Activated T-helper 2 cell treated with anti-CD3 and anti-CD28 coated beads, Interferon-gamma antibody, Interleukin-2, Interleukin-4, amounts not matched to agents 10 μg/mL and 5 μg/mL and 100 μg/mL, durations not matched to agents 14 hours and 24 hours and 36 hours (primary cell): ENCODE measurements at places on chromosomes 2 and 18. TPM values are rescaled to one million over a fixed set of nuclear protein-coding genes. Genes with fewer than 3 reads are reported as not detected.

DNA sequence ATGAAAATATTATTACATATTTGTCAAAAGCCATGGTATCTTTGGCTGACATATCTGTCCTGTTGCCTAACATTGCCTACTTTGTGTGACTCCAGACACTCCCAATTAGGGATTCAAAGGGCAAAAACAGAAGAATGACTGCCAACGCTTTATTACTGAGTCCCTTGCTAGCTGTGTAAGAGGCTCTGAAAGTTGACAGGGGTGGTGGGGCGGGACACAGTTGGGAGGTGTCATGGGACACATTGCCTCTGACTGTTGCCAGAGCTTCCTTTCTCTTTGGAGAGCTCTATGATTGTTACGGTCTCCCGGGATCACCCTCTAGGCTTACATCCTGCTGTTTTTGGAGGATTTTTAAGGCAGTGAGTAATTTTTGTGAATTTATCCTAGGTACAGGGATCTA, 249.6 kb upstream of the ACVR2A start:
- H3K36me3 ChIP-seq, result no peaks in the 10 kb centered on the region
- DNase-seq, result no peak
- H3K27ac ChIP-seq, result no peak overlapping the region

- H3K4me1 ChIP-seq, result no peaks in the 10 kb centered on the region
- DNase-seq, result no peak
- H3K27ac ChIP-seq, result no peak overlapping the region
- no peak overlapping the region for H3K4me3 ChIP-seq
- no peaks in the 10 kb centered on the region for H3K27me3 ChIP-seq
Measured at GRCh38 chr18:28808373-28808772, 631.4 kb upstream of the CDH2 start.

DNA sequence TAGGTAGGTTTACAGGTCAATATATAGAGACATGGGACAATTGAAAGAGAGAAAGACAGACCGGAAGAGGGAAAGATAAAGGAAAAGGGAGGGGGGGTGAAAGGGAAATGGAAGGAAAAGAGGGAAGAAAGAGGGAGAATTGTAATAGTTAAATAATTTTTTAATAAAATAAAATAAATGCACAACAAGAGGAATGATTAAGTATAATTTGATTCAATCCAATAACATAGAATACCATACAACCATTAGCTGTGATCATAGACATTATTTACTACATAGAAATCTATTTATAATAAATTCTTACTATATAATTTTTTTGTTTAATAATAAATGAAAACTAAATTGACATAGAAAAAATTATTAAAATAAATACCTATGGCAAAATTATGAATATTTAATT, 330.7 kb downstream of the NR4A2 start:
- H3K4me3 ChIP-seq, result no peak overlapping the region
- no peak overlapping the region for H3K27ac ChIP-seq
- no peaks in the 10 kb centered on the region for H3K27me3 ChIP-seq
- H3K36me3 ChIP-seq, result no peaks in the 10 kb centered on the region
- H3K4me1 ChIP-seq, result no peaks in the 10 kb centered on the region

- peaks cover 69% of the 10 kb centered on the region for H3K36me3 ChIP-seq
- H3K4me1 ChIP-seq, result no peaks in the 10 kb centered on the region
- H3K4me3 ChIP-seq, result no peak overlapping the region
- no peaks in the 10 kb centered on the region for H3K27me3 ChIP-seq
- no peak overlapping the region for H3K27ac ChIP-seq
Measured at GRCh38 chr2:15634846-15635490, 43.3 kb downstream of the DDX1 start.

GRCh38 chr2:219182331-219183150, 4.5 kb downstream of the RETREG2 start:
- H3K4me1 ChIP-seq, result peaks cover 22% of the 10 kb centered on the region
- no peaks in the 10 kb centered on the region for H3K27me3 ChIP-seq
- no peak overlapping the region for H3K4me3 ChIP-seq
- H3K36me3 ChIP-seq, result peaks cover 51% of the 10 kb centered on the region

- DNase-seq, result no peak
- no peak within 1 kb of the TSS for H3K4me3 ChIP-seq
- peaks cover 4% of the 10 kb centered on the region for H3K4me1 ChIP-seq
- peaks cover 77% of the 10 kb centered on the region for H3K27me3 ChIP-seq
Measured at GRCh38 chr2:176122683-176123410, at the start of gene HOXD9. Gene HOXD9 (plus strand): TSS chr2:176122719. CDS start chr2:176122769, 50 bp downstream.

- H3K27me3 ChIP-seq, result no peaks in the 10 kb centered on the region
- peaks cover 4% of the 10 kb centered on the region for H3K4me1 ChIP-seq
- H3K36me3 ChIP-seq, result peaks cover 4% of the 10 kb centered on the region
- no peak overlapping the region for H3K4me3 ChIP-seq
Measured at GRCh38 chr2:231720292-231720986, 12.1 kb downstream of the PTMA start.

DNA sequence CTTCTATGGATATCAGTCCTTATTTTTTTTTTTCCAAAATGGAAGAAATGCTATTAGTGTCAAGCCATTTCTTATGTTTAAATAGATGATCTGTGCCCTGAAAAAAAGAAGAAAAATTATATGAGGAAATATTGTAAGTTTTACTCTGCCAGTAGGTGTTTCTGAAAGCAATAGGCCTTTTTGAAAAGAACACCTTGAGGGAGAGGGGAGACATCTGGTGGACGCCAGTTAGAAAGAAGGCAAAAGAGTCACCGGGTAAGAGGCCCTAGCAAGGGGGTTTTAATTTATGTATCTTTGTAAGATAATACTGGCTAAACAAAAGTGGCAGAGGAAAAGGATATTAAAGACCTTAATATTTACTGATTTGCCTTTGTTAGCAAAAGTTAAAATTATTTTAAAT, 56.1 kb downstream of the DYNAP start:
- no peak overlapping the region for H3K4me3 ChIP-seq
- no peak overlapping the region for H3K27ac ChIP-seq
- no peaks in the 10 kb centered on the region for H3K36me3 ChIP-seq
- H3K27me3 ChIP-seq, result peaks cover 8% of the 10 kb centered on the region
- no peaks in the 10 kb centered on the region for H3K4me1 ChIP-seq

DNA sequence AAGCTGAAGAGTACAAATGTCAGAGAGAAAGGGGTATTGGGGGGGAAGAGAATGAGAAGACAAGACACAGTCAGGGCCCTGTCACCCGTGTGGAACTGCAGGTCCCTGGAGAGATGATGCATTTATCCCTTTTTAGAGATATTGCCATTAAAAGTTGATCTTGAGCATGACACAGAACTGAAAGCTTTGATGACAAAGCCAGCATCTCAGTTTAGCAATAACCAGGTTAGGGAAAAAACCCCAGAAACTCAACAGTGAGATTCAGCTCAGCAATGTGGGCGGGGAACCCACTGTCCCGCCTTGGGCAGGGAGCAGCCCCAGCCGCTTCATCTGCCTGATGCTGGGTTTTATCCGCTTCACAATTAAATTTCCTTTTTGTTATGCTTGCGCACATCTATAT, 181.1 kb downstream of the NEDD4L start:
- no peak overlapping the region for H3K4me3 ChIP-seq
- no peak for DNase-seq
- H3K27ac ChIP-seq, result no peak overlapping the region
- H3K27me3 ChIP-seq, result peaks cover 4% of the 10 kb centered on the region

DNA sequence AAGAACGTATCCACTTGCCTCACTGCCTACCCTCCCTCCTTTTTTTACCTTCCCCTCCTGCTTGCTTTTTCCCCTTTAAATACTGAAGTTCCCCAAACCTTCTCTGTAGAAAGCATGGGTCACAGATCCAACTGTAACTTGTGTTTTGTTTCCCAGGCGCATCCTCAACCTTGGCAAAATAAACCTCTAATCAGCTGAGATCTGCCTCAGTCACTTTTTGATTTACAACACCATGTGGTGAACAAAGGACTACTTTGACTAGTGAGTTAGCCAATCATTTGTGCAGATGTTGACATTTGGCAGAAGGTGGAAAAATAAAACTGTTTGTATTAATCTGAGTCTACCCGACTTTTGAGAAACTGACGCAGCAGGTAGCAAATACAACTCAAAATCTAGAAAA, 23.3 kb upstream of the MCM6 start:
- no peak overlapping the region for H3K27ac ChIP-seq
- no peaks in the 10 kb centered on the region for H3K4me1 ChIP-seq
- H3K4me3 ChIP-seq, result no peak overlapping the region
- no peak for DNase-seq
- H3K36me3 ChIP-seq, result peaks cover 35% of the 10 kb centered on the region

DNA sequence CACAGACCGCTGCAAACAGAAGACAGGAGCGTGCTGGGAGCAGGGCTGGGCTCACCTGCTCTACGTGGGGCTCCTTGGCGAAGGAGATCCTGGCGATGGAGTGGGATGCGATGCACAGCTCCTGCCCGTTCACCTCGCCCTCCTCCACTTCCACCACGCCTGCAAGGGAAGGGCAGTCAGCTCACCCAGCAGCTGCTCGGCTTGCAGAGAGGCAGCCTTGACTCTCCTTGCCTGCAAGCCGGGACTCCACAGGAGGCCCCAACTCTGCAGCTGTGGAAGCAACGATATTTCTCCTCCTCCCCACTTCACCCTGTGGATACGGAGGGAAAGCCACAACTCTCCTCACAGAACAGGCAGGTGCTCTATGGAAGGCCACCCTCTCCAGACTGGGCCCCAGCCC, 35.1 kb downstream of the THAP4 start:
- no peak overlapping the region for H3K4me3 ChIP-seq
- peaks cover 50% of the 10 kb centered on the region for H3K36me3 ChIP-seq
- no peaks in the 10 kb centered on the region for H3K27me3 ChIP-seq
- DNase-seq, result no peak
- H3K4me1 ChIP-seq, result no peaks in the 10 kb centered on the region

DNA sequence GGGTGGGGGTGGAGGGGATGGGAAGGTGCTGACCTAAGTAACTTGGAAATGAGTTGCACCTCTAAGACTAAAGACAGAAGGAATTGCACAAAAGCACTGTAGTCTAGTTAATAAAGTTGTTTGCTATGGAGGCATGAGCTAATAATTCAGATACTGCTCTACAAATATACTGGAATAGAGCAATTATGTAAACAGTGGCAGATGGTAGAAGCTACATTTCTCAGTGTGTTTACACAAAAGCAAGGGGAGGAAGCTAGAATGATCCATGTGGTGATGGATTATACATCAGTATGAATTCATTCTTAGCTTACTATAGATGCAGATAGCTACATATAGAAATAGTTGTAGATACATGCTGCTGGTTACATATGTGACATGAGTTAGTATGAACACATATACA, 27.6 kb upstream of the UBE2F start:
- peaks cover 42% of the 10 kb centered on the region for H3K4me1 ChIP-seq
- DNase-seq, result no peak
- H3K36me3 ChIP-seq, result peaks cover 15% of the 10 kb centered on the region
- no peaks in the 10 kb centered on the region for H3K27me3 ChIP-seq

- H3K27me3 ChIP-seq, result peaks cover 45% of the 10 kb centered on the region
- DNase-seq, result no peak
- peak overlapping the region; percentile 14 for H3K4me3 ChIP-seq
- H3K36me3 ChIP-seq, result no peaks in the 10 kb centered on the region
- peak overlapping the region; percentile 12 for H3K27ac ChIP-seq
Measured at GRCh38 chr2:230907361-230908091, 17.5 kb downstream of the GPR55 start.

GRCh38 chr2:18381386-18381785, 179.1 kb downstream of the RDH14 start:
- H3K27ac ChIP-seq, result no peak overlapping the region
- no peak for DNase-seq
- H3K36me3 ChIP-seq, result no peaks in the 10 kb centered on the region

DNA sequence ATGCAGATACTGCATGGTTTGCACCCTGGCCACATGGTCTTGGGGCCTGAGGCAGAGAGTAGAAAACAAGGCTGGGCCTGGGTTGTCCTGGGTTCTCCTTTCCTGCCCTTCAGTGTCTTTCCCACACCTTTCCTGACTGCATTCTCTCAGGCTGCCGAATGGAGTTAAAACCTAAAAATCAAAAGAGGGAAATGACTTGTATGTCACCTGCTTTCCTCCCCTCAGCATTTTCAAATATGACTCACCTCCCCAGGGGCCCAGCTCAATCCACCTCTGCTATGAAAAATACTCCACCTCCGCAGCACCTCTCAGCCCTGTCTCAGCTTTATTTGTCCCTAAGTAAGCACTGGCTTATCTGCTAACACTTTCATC, 457.8 kb upstream of the MEX3C start:
- H3K27me3 ChIP-seq, result no peaks in the 10 kb centered on the region
- no peak overlapping the region for H3K4me3 ChIP-seq
- no peak for DNase-seq
- H3K36me3 ChIP-seq, result no peaks in the 10 kb centered on the region
- H3K27ac ChIP-seq, result no peak overlapping the region

DNA sequence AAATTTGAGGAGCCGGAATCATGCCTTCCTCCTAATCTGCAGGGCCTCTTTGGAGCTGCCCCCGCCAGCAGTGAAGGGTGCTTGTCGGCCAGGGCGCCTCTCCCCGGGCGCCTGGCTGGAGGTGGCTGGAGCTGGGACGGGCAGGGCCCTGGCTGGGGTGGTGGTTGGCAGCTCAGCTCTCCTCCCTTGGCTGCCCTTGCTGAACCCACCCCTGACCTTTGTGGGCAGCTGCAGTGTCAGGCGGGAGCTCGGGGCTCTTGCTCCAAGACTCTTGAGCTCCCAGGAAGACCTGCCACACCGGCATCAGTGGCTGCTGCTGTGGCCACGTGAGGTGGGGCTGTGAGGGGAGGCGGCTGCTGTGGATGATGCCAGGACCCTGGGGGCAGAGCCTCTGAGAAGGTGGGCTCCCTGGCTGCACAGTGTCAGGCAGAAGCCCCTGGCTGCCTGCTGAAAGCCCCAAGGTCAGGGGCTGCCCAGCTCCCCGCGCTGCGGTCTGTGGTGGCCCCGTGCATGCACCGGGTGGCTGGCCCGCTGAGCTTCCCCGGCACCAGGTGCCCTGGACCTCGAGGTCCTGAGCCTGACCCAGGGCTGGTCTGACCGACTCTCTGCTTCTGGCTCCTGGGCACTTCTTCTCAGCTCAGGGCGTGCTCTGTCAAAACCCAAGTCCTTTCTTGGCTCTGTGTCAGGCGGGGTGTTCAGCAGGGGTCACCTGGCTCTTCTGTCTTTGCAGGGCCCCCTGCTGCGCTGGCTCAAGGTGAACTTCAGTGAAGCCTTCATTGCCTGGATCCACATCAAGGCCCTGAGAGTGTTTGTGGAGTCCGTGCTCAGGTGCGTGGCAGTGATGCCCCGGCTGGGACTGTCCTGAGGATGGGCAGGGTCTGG, 34.5 kb downstream of the PDIA6 start:
- H3K36me3 ChIP-seq, result peaks cover 29% of the 10 kb centered on the region
- H3K4me1 ChIP-seq, result no peaks in the 10 kb centered on the region
- no peak overlapping the region for H3K27ac ChIP-seq
- no peak for DNase-seq
- no peaks in the 10 kb centered on the region for H3K27me3 ChIP-seq

VAMP8 gene
- total RNA-seq, result 99.7 and 101 TPM in 2 replicates

XDH gene
- total RNA-seq, result not detected in 2 replicates

GPR75 gene
- 2.4 TPM in 2 replicates for total RNA-seq

GYPC gene
- total RNA-seq, result 119 and 128 TPM in 2 replicates
